Neuronal stem cell (in vitro differentiated cells): ENCODE measurements at places on chromosomes 1 and 21.
A peak's percentile ranks its signal among the peaks of the same experiment; 100 is the strongest.

GRCh38 chr1:7223334-7224080 lies 438.3 kb downstream of the CAMTA1 start:
- no peak overlapping the region for H3K4me3 ChIP-seq
- no peaks in the 10 kb centered on the region for H3K27me3 ChIP-seq
- no peaks in the 10 kb centered on the region for H3K36me3 ChIP-seq

DNA sequence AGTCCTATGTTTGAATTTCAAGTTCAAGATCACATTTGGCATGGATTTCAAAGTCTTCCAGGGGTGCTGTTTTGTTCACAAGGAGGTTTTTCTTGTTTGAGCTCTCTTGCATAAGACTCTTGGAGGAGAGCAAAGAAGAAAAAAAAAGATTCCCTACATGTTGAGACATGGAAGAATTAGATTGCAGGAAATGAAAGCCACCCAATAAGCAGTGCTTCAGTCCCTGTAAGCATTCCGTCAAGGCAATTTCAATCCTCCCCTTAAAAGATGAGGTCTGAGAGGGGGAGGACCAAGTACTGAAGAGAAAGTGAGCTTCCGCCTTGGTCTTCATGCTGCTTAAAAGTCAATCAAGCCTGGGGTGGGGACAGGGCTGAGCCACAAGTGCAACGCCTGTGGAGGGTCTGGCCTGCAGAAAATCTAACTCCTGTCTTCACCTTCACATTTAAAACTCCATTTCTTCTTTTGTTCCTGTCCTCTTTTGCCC lies 50.2 kb downstream of the LPAR3 start:
- no peak overlapping the region for H3K4me3 ChIP-seq
- H3K27me3 ChIP-seq, result no peaks in the 10 kb centered on the region
- no peak for DNase-seq
- H3K27ac ChIP-seq, result no peak overlapping the region
- no peaks in the 10 kb centered on the region for H3K4me1 ChIP-seq

DNA sequence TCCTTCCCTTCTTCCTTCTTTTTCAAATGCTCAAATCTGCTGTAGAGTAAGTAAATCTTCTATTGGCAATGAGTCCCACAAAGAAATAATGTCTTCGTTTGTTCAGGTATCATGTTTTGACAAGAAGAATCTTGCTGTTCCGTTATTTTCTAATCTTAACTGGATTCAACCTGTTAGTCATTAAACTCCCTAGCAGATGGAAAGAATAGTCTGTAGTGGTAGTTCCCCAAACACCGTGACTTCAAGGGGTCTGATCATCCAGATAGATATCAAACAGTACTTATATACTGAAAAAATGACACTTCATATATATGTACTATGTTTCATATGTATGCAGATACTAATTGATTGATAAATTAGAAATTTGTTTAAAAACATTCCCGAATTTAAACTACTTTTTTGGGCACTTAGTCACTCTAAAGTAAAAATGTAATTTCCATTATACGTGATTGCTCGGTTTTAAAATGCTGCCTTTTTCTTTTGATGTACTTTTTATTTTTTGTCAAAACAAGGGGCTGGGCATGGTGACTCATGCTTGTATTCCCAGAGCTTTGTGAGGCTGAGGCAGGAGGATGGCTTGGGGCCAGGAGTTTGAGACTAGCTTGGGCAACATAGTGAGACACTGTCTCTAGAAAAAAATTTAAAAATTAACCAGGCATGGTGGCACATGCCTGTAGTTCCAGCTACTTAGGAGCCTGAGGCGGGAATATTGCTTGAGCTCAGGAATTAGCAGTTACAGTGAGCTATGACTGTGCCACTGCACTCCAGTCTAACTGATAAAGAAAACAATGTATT lies 335.7 kb upstream of the SNX7 start:
- no peaks in the 10 kb centered on the region for H3K36me3 ChIP-seq
- H3K4me1 ChIP-seq, result peaks cover 3% of the 10 kb centered on the region
- H3K27me3 ChIP-seq, result no peaks in the 10 kb centered on the region
- no peak overlapping the region for H3K27ac ChIP-seq

DNA sequence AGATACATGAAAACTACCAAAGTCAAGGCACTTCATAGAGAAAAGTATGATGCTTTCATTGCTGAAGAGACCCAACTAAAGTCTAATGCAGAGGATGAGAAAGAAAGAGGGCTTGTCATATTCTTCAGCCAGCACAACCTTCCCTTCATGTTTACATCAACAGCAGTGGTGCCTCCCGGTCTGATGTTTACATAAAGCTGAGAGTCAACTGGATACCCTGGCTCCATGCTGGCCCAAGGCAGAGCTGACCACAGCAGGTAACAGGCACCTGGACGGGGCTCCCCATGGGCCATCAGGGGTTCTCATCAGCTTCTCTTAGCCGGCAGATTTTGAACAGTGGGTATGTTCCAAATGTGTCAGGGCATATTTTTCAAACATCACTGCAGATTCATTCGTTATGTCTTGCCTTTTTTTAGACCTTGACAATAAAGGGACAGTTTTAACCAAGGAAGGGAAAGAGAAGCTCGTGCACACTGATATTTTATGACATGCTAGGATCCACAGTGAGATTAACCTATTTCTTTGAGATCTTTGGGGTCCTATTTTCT lies 117.1 kb downstream of the NRIP1 start:
- H3K27ac ChIP-seq, result no peak overlapping the region
- no peaks in the 10 kb centered on the region for H3K36me3 ChIP-seq
- no peak overlapping the region for H3K4me3 ChIP-seq
- DNase-seq, result no peak
- no peaks in the 10 kb centered on the region for H3K27me3 ChIP-seq
- H3K4me1 ChIP-seq, result no peaks in the 10 kb centered on the region

DNA sequence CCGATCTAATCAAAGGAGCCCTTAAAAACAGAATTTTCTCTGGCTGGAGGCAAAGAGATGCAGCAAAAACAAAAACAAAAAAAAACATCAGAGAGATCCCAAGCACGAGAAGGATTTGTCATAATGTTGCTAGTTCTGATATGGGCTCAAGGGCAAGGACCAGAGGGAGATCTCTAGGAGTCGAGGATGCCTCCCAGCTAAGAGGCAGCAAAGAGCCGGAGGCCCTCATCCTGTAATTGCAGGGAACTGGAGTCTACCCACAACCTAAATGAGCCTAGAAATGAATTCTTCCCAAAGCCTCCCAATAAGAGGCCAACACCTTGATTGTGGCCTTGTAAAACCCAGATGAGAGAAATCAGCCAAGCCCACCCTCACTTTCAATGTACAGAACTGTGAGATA lies 12.0 kb downstream of the GNG12 start:
- no peak overlapping the region for H3K27ac ChIP-seq
- no peaks in the 10 kb centered on the region for H3K27me3 ChIP-seq
- no peak for DNase-seq
- no peak overlapping the region for H3K4me3 ChIP-seq

DNA sequence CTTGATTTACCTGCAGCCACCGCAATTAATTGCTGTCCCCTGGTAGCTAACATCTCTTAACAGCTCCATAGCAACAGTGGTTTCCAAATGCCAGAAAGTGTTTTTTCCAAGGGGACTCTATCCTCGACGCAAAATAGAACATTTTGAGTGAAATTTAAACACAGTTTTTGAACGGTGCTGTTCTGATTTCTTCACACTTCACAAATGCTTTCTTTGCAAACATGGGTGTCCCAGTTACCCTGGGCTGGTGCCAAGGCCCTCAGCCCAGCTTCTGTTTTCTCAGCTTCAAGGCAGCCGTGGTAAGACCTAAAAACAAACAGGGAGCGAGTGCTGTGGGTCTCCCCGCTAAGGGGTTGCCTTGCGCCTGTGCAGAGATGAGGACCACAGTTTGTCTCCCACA lies 147.3 kb upstream of the VAMP3 start:
- no peak overlapping the region for H3K27ac ChIP-seq
- no peaks in the 10 kb centered on the region for H3K27me3 ChIP-seq
- no peaks in the 10 kb centered on the region for H3K36me3 ChIP-seq
- DNase-seq, result no peak
- no peaks in the 10 kb centered on the region for H3K4me1 ChIP-seq
- H3K4me3 ChIP-seq, result no peak overlapping the region

GRCh38 chr1:1427106-1427819 lies 6.2 kb upstream of the ANKRD65 start:
- peaks cover 49% of the 10 kb centered on the region for H3K4me1 ChIP-seq
- peak; percentile 76 for DNase-seq
- H3K36me3 ChIP-seq, result no peaks in the 10 kb centered on the region
- H3K27ac ChIP-seq, result no peak overlapping the region

DNA sequence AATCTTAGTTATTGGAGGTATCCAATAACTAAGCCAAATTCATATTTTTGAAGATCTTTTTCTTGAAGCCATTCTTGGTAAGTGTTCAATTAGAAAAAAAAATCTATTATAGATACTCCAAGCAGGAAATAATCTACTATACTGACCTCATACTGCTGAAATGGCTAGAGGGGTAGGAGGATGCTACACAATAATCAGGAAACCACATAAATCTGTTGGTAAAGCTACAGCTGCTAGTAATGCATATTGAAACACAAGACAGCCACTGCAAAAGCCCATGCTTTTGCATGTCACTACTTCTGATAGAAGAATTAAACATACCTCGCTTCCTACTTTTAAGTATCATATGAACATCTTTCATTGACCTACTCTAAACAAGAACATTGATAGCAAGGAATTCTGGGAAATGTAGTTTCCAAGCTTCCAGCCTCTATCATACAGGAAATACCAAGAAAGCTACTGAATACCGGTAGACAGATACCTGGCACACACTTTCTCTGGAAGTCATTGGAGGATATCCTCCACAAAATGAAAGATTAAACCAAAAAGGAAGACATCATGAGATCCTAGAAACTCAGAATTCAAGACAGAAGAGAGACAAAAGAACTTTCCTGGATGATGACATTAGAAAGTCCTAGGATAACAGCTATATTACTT lies 103.0 kb upstream of the VAV3 start:
- H3K36me3 ChIP-seq, result no peaks in the 10 kb centered on the region
- H3K27ac ChIP-seq, result no peak overlapping the region
- H3K4me1 ChIP-seq, result no peaks in the 10 kb centered on the region

GRCh38 chr1:94660994-94661393 lies 119.4 kb upstream of the F3 start:
- no peak overlapping the region for H3K4me3 ChIP-seq
- H3K36me3 ChIP-seq, result no peaks in the 10 kb centered on the region
- H3K27ac ChIP-seq, result peak overlapping the region; percentile 87
- no peaks in the 10 kb centered on the region for H3K27me3 ChIP-seq

DNA sequence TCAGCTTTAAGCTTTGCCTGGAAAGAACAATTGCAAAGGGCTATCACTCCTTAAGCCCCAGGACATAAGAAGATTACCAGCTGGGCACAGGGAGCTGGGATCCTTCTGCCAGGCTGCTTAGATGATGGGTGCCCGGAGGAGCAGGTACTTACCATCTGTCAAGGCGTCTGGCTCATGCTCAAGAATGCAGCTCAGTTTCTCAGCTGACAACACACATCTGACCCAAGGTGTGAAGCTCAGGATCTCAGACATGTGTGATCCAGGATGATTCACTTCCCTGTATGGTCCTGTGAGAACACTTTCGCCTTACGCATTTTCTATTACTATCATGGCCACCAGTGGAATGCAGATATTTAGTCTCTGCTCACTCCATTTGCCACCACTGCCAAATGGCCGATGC lies 14.7 kb upstream of the DISC1 start:
- no peak overlapping the region for H3K4me3 ChIP-seq
- no peak for DNase-seq
- no peaks in the 10 kb centered on the region for H3K27me3 ChIP-seq
- no peak overlapping the region for H3K27ac ChIP-seq

GRCh38 chr21:32426592-32427051 lies 14.1 kb downstream of the EVA1C start:
- H3K36me3 ChIP-seq, result no peaks in the 10 kb centered on the region
- no peak overlapping the region for H3K27ac ChIP-seq
- no peaks in the 10 kb centered on the region for H3K4me1 ChIP-seq
- no peak overlapping the region for H3K4me3 ChIP-seq
- peaks cover 21% of the 10 kb centered on the region for H3K27me3 ChIP-seq

GRCh38 chr1:72915581-72915980 lies 633.2 kb upstream of the NEGR1 start:
- H3K36me3 ChIP-seq, result no peaks in the 10 kb centered on the region
- H3K4me1 ChIP-seq, result peaks cover 4% of the 10 kb centered on the region
- H3K27ac ChIP-seq, result no peak overlapping the region

DNA sequence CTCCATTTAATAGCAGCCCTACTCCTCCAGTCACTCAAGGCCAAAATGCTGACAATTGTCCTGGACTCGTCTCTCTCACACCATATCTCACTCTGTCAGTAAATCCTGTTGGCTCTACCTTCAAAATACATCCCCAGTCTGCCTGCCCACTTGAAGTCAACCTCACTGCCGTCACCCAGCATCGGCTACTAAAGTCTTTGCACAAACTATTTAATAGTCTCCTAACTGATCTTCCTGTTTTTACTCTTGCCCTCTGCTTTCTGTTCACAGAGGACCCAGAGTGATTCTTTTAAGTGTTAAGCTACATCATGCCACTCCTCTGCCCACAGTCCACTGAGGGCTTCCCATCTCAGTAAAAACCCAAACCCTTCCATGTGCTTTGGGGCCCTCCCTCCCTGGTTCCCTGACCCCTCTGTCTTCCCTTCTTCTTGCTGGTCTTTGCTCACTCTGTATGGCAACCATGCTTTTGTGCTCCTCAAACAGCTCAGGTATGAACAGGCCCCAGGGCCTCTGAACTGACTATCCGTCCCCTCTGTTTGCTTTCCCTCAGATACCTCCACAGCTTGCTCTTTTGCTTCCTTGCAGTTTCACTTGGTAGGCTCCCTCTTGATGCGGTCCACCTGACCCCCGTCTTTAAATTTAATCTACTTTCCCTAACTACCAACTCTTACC lies 19.0 kb downstream of the RNASEL start:
- no peak for DNase-seq

DNA sequence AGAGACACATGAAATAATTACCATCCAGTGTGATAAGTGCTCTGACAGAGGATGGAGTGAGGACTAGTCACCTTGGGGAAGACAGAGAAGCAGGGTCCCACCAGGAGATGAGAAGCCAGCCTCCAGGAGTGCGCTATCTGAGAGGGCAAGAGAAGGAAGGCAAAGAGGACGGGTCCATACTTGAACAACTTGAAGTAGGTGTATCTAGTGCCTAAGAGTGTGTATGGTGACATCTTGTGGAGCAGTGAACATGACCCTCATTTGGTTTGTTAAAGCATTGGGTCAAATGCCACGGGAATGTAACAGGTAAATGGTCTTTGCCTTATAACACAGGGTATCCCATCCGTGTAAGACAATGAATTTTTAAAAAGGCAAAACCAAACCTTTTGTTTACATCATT lies 39.8 kb downstream of the MRPL39 start:
- peaks cover 2% of the 10 kb centered on the region for H3K4me1 ChIP-seq
- peaks cover 2% of the 10 kb centered on the region for H3K27me3 ChIP-seq
- peaks cover 46% of the 10 kb centered on the region for H3K36me3 ChIP-seq
- no peak overlapping the region for H3K27ac ChIP-seq

- DNase-seq, result no peak
- peak overlapping the region; percentile 5 for H3K4me3 ChIP-seq
- H3K4me1 ChIP-seq, result peaks cover 22% of the 10 kb centered on the region
- H3K27ac ChIP-seq, result no peak overlapping the region
- no peaks in the 10 kb centered on the region for H3K36me3 ChIP-seq
Observed at GRCh38 chr1:203185061-203185461, 1.4 kb downstream of the CHI3L1 start.

- H3K4me1 ChIP-seq, result no peaks in the 10 kb centered on the region
- H3K36me3 ChIP-seq, result no peaks in the 10 kb centered on the region
- DNase-seq, result no peak
- H3K27me3 ChIP-seq, result no peaks in the 10 kb centered on the region
- no peak overlapping the region for H3K27ac ChIP-seq
- H3K4me3 ChIP-seq, result no peak overlapping the region
Observed at GRCh38 chr1:217747156-217747769, 116.1 kb downstream of the SPATA17 start.
